ENCODE measurements at places on chromosomes 5 and 9.

DNA sequence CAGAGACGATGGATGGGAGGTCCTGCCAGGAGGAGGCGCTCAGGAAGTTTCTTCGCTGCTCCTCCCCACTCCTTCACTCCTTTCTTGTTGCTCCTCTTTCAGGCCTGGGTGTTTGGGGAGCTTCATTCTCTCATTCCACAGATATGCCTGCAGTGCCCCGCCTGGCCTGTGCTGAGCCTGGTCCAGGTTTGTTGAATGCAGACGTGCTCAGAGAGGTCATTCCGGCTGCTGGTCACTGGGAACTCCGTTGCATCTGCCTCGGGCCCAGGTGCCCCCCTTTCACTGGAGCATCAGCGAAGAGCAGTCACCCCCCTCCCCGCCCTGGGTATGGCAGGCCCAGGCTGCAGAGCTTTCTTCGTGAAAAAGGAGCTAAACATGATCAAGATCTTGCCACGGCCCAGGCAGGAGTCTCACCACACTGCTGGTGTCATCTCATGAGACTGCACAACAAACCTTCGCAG lies 15.5 kb downstream of the SURF6 start:
- DNase-seq: no peak

DNA sequence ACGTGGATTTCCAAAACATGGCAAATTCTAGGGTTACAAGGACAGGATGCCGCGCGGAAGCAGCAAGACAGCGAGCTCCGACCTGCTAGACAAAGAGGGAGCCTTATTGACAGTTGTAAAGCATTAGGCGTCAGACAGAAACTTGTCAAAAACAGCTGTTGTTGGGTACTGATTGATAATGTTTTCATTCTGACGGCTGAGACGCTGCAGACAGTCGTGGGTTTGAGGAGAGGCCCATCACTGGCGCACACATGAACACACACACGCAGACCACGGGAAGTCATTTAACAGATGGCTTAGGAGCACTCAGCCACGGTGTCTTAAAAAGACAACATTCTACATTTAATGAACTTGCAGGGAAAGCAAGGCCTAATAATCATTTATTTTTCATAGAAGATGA lies 324.0 kb downstream of the NDUFS4 start:
- no peak for DNase-seq

- peak; percentile 20 for DNase-seq
Observed at GRCh38 chr5:1881098-1881572, 1.6 kb downstream of the IRX4 start.

DNA sequence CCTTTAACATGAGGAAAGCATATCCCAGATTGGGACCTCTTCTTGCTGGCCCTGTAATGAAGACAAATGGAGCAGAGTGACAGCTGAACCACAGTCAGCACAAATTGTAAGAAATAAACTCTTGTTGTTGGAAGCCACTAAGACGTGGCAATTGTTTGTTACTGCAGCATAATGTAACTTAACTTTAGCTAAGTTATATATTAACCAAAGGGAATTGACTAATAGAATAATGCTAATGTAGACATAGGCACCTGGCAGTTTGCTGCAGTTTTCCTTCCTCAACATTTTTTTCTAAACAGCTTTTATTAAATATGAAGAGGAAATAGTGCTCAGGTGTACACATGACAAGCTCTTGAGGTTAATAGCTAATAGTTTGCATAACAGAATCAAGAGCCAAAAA lies 300.7 kb upstream of the SLC30A5 start:
- no peak for DNase-seq

GRCh38 chr5:103424453-103425205 lies 138.0 kb downstream of the NUDT12 start:
- no peak for DNase-seq

DNA sequence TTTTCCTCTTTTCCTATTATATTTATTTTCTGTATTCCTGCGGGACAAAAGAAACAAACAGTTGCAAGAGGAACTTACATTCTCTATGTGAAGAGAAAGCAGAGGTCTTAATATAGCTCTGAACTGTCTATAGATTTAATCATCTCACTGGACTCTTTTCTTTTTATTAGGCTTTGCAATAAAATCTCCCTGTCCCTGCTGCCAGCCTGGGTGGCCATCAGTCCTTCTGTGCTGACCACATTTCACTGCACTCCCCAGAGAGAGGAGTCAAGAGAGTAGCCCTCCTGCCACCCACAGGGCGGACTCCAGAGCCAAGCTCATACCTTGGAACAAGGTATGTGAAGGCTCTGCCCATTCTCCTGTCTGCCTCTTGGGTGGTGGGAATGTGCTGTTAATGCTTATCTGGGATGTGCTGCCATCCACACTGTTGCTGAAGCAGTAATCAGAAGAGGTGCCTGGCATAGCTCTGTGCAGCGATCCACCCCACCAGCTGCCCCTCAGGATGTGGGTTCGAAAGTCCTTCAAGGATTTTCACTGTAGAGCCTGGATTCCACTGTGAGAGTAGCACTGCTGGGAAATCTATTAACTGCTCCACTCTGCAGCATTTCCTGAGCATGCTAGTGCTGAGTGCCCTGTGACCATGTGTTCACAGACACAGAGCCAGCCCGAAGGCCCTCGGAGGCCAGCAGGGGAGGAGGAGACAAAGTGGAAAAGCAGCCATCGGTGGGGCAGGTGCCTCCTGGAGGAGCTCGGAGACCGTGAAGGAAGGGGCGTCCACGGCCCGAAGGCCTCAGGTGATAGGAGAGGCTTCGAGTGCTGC lies 334.6 kb downstream of the MED10 start:
- DNase-seq: no peak

DNA sequence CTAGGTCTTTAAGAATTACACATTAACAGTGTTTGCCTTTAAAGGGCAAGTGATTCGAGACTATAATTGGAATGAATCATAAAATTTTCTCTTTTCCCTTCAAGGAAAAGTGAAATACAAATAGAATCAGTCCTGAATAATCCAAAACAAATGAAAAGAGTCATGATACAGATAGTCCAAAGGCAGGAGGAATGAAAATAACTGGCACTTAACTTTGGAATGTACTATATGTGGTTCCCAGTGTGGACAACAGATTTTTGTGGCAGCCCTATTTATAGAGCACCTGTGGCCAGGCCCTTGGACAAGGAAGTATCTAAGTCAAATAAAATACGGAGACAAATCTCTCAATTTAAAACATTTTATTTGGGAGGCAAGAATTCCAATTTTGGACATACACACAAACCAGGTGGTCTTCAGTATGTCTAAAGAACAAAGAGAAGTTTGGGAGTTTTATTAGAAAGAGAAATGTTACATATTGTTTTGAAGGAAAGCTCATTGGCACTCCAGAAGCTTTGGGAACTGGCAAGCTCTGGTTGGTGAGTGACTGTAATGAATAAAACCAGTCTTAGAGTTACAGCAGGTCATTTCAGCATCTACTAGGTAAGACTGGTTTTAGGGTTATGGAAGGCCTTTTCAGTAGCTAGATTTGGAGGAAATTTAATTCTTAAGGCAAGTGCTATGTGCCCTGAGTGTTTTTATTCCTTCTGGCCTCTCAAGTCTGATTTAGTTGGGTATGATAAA lies 116.0 kb upstream of the PAM start:
- DNase-seq: no peak

DNA sequence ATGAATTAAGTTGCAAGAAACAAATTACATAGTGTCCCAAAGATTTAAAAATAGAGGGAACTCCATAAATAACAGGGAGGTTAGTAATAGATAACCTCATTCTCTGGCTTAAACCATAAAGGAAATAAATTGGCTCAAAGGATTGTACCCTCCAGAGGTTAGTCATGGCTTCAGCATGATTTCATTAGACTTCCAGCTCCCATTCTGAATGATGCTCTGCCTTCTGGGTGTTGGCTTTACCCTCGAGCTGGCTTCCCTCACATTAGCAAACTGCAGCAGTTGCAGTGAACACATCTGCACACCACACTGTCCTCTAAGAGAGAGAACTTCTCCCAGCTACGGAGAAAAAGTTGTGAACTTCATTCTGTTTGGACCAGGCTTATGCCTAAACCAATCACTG lies 70.4 kb downstream of the RGS7BP start:
- no peak for DNase-seq

DNA sequence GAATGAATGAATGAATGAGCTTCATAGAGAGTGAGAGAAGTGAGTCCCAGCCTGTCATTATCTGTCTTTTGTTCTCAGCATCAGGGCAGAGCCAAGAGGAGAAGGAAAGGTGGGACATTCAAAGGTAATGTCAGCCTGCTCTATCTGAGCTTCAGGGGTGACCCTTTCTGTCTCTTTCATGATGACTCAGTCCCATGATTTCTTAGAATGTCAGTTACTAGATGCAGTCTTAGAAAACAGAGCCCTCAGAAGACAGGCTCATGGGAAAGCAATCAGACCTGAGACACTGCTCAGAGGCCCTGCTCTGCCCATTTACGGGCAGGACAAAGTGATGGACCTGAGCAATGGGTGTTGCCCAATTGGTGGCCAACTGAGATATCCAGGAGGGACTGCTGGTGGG lies 1.1 kb downstream of the SPATA31D1 start:
- no peak for DNase-seq

DNA sequence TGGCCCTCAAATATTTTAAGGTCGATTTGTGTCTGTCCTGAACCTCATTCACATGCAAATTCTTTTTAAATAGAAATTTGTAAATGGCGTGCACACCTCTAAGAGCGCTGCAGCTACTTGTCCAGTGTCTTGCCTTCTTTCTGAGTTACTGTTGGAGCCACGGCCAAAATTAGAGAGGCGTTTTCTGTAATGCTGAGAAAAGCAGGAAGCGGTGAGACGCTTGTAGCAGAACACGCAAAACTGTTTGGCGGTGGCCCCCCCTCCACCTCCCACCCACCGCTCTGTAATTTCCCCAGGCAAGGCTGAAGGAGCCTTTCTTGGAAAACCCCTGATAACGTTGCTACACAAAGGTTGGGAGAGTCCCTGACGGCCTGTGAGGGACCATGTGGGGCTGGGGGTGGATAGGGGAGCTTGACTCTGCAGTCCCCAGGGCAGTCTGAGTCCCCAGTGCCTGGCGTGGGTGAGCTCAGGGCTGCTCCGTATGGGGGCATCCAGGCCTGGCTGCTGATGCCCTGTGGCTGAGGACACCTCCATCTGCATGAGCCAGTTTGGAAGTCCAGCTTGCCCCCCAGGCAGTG lies 96.5 kb downstream of the GADD45G start:
- DNase-seq: no peak

GRCh38 chr5:143271431-143271830 lies 132.1 kb downstream of the NR3C1 start:
- DNase-seq: no peak

DNA sequence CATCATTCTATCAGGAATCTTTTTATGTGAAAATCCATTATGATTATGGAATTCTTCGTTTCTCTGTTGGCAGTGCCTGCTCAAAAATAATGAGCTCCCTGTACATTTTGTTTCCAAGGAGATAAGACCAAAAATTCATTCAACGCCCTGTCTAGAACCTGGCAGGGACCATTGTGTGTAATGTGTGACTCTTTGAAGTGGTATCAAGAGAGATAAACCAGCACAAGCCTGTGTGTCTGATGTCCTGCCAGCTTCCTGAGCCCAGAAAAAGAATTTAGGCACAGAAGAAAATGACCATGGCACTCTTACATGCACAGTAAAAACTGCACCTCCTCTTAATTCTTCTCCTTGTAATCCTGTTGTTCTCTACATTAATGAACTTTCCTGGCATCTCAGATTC lies 177.4 kb downstream of the SAXO1 start:
- DNase-seq: no peak

- no peak for DNase-seq
Observed at GRCh38 chr5:178304761-178305645, 72.4 kb upstream of the PHYKPL start.

DNA sequence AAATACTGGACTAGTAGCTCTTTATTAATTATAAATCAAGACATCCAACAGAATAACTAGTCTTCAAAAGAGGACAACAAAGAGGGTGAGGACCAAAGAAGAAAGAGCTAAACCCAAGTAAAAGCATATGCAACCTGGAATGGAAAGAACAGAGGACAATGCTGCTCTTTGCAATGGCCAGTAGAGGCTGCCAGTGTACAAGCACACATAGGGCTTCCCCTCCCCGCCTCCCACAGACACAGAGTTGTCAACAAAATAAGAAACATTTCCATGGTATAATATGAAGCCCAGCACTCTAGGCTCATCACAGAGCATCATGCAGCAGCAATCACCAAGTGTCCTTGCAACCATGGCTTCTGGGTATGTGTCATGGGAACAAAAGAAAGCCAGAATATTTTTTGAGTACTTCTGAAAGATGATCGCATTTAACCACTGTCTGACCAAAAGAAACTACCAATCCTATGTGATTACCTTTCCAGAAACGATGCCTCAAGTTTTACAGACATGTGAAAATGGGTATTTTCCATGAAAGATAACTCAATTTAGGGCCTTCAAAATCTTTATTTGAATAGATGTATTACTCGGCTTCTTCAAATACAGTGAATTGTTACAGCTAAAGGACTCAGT lies 58.1 kb downstream of the RFX3 start:
- DNase-seq: peak; percentile 69

GRCh38 chr5:174735498-174736330 lies 11.3 kb downstream of the MSX2 start:
- no peak for DNase-seq

DNA sequence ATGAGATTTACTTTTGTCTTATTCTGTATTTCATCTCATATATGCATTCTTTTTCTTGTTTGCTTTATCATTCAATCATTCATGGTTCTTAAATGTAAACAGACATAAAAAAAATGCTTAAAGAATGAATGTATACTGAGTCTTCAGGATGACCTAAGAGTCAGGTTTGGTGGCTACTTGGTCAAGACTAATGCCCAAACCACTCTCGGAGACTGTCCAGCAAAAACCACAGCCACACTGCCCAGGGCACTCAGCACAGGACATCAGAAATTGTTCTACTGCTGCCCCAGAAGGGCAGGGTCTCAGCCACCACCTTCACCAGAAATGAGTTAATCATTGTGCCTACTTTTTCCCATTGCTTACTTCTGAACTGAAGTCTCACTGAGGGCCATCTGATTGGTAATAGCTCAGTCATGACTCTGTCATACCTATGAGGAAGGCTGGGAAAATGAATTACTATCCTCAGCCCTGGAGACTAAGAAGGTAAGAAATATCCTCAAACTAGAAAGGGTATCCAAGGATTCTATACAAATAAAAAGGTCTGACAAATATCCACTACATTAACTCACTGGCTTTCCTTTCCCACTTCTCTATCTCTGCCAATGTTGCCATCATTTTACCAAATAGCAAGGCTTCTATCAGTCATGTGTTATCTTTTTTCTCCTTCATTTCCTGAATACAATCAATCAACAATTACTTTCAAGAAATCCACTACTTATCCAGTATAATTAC lies 236.1 kb downstream of the CETN3 start:
- DNase-seq: no peak

GRCh38 chr5:149732324-149733128 lies 2.4 kb downstream of the PPARGC1B start:
- no peak for DNase-seq
